ACHN (cell line): ENCODE measurements at places on chromosomes 6 and 20.

GRCh38 chr6:151493804-151494234 lies at the start of gene CCDC170:
TSS of gene CCDC170 (plus strand) at chr6:151494017. CDS start at chr6:151494129, 112 bp downstream.
- DNase-seq = peak; percentile 51

DNA sequence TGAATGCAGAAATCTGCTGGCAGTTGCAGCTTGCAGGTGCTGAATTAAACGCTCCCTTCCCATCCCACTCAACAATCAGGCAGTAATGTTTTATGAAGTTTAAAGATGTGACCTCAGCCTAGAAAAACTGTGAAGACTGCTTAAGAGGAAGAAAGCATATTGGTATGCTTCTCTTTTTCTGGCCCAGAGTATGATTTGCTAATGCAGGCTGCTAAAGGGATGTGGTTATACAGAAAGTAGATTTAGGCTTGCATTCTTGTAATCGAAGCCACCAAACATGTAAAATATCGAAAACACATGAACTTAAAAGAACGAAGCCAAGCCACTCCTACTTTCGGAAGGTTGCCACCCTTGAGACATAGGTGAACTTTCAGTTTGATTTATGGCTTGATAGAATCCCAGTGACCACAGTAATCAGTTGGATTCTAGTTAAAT lies 40.7 kb downstream of the MAP3K5 start:
- no peak for DNase-seq

- DNase-seq = no peak
Measured at GRCh38 chr20:23270382-23270911, 80.1 kb upstream of the NXT1 start.

DNA sequence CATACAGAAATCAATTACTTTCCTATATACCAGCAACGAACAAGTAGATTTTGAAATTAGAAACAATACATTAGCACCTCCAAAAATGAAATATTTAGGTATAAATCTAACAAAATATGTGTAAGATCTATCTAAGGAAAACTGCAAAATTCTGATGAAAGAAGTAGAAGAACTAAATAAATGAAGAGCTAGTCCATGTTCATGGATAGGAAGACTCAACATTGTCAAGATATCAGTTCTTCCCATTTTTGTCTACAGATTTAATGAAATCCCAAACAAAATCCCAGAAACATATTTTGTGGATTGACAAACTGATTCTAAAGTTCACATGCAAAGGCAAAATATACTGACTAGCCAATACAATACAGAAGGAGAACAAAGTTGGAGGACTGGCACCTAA lies 33.7 kb downstream of the PREP start:
- no peak for DNase-seq

DNA sequence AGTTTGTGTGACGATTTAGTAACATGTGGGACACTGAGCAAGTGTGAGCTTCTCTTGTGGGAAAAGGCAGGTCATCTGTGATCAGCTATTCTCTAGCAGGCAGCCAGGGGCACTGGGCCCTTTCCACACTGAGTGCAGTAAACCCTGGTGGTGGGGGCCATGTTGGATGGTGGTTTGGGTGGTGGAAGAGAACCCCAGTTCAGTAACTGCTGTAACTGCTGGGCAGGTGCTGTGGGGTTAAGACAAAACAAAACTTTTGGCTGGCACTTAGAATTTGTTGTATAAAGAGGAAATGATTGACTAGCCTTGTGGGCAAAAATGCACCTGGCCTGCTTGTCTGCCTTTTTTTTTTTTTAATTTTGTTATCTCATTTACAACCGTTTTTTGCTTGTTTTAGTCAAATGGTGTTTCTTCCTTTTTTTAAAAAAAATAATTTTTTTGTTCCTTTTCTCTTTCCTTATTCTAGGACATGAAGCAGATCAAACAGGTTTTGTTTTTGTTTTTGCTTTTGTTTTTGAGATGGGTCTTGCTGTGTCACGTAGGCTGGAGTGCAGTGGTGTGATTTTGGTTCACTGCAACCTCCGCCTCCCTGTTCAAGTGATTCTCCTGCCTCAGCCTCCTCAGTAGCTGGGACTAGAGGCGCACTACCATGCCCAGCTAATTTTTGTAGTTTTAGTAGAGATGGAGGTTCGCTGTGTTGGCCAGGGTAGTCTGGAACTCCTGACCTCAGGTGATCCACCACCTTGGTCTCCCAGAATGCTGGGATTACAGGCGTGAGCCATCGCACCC lies 59.8 kb downstream of the IGF2R start:
- DNase-seq = no peak

DNA sequence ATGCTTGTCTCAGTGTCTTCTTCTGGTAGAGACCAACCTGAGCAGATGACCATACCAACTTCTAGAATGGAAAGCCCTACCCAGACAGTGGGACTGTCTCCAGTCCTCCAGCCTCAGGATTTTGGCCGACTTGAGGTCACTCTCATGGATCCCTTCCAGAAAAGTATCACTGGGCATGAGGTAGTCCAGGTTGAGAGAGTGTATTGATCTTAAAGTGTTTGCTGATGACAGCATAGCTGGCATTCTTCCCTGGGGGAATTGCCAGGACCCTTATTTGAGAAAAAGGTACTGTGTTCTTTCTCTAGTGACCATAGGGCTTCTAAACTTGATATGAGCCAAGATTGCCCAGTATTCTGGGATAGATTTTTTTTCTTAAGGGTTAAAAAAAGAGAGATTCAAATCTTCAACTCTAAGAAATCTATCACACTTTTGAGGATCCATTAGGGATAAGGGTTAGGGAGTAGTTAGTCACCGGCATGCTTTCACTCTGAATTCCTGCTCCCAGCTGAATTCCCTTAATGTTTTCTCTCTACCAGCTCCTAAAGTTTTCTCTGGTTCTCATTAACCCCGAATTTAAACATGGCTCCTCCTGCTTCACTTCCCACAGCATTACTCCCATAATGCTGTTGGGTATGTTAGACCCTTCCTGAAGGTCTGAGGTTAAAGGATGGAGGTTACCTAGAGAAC lies 73.6 kb upstream of the FLRT3 start:
- DNase-seq = no peak

- DNase-seq = no peak
Measured at GRCh38 chr6:5580736-5581581, 319.6 kb downstream of the FARS2 start.

GRCh38 chr6:3337521-3338350 lies 79.0 kb downstream of the PSMG4 start:
- DNase-seq = peak; percentile 22

DNA sequence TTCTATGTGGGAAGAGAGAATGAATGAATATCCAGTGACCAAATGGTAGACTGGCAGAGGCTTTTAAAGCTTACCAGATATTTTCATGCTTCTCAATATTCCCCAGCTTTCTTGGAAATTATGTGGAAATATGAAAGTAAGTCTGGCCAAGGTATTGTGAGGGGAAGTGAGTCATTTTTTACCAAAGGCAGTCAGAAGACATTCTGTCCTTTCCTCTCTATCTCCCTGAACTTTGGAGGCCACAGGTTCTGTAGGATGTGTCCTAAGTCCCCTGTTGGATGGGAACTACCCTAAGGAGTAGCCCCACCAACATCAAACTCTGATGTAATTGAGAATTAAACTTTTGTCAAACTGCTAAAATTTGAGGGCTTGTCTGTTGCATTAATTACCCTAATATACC lies 593.8 kb upstream of the NRSN1 start:
- DNase-seq = no peak

GRCh38 chr6:56913285-56914074 lies 41.4 kb upstream of the BEND6 start:
- DNase-seq = no peak

DNA sequence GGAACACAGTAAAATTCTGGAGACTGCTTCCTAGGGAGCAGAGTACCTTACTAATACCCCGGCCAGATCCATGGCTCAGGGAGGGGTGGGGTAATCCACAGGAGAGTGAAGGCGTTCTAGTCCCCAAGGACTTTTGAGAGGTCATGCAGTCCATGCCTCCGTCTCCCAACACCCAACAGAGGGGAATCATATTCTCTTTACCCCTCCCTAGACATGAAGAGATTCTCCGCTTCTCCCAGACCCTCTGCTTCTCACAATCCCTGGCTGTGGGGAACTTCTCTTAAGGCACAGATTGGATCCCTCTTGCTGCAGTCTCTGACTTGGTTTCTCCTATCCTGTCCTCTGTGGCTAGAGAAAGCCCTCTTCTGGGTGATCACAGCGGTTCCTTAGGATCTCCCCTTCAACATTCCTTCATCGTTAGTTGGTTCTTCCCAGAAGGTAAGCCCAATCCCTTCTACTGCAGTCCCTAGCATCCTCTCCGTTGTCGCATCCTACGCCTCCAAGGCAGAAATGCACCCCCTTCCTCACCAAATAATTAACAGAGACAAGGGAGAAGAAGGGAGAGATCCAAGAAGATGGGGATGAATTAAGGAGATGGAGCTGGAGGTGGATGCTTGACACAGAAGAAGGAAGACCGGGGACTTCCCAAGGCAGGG lies 562 bp downstream of the GGT7 start:
- DNase-seq = no peak

DNA sequence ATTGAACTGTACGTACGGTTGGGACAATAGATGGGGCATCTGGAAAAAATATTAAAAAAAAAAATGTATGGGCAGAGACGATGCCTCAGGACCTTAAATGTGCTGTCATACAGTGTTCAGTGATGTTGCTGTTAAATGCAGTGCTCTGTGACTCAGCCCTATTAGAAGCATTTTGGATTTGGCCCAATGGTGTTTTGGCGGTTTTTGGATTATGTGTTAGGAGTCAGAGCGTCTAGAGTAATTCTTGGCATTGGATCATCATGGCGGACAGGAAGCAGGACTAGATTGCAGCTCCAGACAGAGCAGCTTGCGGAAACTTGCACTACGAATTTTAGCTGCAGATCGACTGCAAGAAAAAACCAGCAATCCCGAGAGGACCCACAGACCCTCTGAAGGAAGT lies 280.0 kb downstream of the SOX4 start:
- DNase-seq = no peak

- DNase-seq = no peak
Measured at GRCh38 chr6:6651335-6651734, 62.8 kb downstream of the LY86 start.

GRCh38 chr6:115583290-115583689 lies 477.4 kb downstream of the FRK start:
- no peak for DNase-seq
